ENCODE measurements at places on chromosomes 7 and 10.

GRCh38 chr7:151900986-151901621 is 24.2 kb upstream of the PRKAG2 start:
- DNase-seq, result no peak

- no peak for DNase-seq
Measured at GRCh38 chr7:44461387-44461786, 29.1 kb downstream of the NUDCD3 start.

DNA sequence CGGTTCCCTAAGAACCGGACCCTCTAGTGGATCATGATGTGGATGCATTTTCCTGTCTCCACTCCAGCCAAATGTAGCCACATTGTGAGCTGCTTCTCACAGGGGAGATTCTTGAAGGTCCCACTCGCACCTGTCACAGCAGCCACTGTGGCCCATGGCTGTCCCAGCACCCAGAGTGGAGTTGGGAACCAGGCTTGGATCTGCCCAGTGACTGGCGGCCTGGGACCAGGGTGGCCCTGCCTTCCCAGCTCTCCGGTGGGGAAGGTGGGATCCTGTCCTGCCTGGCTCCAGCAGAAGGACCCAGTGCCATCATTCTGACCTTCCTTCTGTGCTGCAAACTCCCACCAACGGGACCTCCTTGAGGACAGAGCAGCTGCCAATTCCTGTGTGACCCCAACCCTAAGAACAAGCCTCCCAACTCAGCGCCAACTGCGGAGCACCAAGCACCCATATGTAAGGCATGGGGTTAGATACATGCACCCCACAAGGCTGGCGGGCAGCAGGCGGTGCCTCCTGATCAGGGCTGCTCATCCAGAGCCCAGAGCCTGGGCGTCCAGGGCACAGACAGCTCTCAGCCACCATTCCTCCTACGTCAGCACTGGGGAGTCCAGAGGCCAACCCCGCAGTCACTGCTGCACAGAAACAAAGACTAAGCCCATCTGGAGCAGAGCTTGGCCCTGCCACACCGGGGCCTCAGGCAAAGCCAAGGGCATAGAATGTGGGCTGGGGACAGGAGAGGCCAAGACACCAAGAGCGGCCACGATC is 28.8 kb downstream of the EBF3 start:
- DNase-seq, result no peak

GRCh38 chr10:100535715-100536353 is at the start of gene HIF1AN:
Gene HIF1AN, plus strand, starts transcription at chr10:100535943. Its CDS starts 16 bp downstream, at chr10:100535959.
- DNase-seq, result peak; percentile 97

DNA sequence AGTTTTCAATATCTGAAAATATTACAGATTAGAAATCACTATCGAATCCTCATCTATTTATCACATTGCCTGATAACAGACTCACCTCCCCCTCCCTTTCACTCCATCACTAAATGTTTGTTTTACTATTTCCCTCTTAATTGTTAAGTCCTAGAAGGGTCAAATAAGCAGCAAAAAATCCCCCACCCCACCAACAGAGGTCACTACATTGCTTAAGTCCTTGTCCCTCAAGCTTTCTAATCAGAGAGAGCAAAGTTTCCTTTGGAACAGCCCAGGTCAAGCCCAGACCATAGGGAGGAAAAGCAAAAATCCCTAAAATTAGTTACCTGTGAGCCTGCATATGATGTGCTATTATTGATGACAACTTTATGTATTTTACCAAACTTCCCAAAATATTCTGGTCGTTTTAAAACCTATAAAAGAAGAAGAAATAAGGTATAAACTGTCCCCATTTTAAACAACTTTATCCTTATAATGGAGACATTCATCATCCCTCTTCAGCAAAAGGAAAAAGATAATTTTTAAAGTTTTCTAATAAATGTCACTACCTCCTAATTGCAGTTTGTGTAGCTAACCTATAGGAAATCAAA is 95.0 kb downstream of the CNOT4 start:
- peak; percentile 71 for DNase-seq

- DNase-seq, result no peak
Measured at GRCh38 chr7:77327932-77328628, 88.1 kb downstream of the GSAP start.

- DNase-seq, result no peak
Measured at GRCh38 chr10:122561212-122561611, 658 bp downstream of the DMBT1 start.
